ENCODE measurements at places on chromosomes 1 and 21. TPM values are rescaled to one million over a fixed set of nuclear protein-coding genes. Genes with fewer than 3 reads are reported as not detected.

DNA sequence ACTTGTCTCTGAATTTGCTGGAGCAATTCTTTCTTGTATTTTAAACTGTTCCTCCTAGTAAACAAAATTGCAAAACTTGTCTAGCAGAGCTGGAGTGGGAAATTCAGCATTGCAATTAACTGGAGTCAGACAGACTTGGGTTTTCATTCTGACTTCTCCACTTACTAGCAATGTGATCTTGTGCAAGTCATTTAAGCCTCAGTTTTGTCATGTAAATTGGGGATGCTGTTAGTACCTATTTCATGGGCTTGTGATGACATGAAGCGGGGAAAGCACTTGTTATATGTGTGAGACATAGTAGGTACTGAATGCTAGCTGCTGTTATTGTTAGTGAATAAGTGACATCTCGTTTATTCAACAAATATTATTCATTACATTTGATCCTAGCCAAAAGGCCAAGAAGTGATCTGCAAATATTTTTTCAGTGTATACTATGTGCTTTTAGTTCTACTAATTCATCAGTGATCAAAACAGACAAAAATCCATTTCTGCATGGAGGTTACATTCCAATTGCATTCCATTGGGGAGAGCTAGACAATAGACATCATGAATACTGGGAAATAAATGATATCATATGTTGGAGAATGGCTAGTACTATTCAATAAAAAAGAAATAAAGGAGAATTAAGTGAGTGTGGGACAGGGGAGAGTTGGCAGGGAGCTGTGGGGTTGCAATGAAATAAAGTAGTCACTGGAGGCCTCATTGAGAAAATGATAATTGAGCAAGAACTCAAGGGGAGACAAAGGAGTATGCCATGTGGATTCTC is 47.1 kb downstream of the CACHD1 start:
- no peak for DNase-seq

- DNase-seq, result no peak
These were observed 132.9 kb upstream of the ERG start for GRCh38 chr21:38631206-38631605.

- DNase-seq, result no peak
These were observed 170.0 kb downstream of the GRIK3 start for GRCh38 chr1:36864182-36864822.

- no peak for DNase-seq
These were observed 121.5 kb downstream of the XCL2 start for GRCh38 chr1:168422203-168422847.

GRCh38 chr1:41097105-41097504 is 75.6 kb upstream of the SLFNL1 start:
- no peak for DNase-seq

DNA sequence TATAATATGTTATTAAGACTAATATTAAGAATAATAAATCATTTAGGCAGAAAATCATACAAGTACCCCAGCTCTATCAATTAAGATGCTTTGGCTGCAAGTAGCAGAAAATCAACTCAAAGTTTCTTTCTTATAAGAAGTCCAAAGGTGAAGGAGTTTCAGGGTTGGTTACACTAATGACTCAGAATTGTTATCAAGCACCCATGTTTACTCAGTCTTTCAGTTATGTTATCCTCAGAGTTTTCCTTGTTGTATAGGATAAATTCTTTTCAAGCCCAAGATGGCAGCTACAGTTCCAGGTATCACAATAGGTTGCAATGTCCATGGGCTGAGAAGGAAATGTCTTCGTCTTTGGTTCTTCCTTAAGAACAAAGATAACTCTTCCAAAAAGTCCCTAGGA is 163.6 kb downstream of the TNFSF18 start:
- no peak for DNase-seq

- DNase-seq, result no peak
These were observed 332.2 kb upstream of the USP24 start for GRCh38 chr1:55547405-55547804.

DNA sequence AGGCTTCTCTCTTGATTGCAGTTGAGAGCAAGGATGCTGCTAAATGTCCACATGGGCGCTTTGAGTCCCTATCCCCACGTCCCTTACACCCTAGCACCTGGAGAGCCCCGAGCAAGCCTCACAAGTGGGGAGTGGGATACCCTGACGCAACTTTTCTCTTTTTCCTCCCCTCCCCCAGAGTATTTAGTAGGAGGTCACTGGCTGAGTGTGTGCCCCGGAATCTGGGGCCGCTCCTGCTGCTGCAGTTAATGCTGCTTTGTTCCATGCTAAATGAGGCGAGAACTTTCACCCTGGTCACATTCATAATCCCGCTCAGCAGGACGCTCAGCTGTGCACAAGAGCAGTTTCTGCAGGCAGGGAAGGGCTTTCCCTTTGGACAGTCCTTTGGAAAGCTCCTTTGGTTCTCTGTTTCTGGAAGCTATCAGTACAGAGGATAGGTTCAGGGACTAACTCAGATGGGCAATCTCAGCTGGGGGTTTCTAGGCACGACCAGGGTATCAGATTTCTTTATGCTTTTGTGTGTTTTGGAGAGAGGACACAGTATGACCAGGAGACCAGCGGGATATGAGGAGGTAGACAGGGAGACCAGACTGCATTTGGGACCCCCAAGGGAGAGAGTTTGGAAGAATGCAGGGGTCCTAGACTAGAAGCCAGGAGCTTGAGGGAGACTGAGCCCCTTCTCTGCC is 75.9 kb downstream of the NOS1AP start:
- no peak for DNase-seq

- DNase-seq, result peak; percentile 85
These were observed 7.9 kb upstream of the TNNT2 start for GRCh38 chr1:201385299-201385891.

DNA sequence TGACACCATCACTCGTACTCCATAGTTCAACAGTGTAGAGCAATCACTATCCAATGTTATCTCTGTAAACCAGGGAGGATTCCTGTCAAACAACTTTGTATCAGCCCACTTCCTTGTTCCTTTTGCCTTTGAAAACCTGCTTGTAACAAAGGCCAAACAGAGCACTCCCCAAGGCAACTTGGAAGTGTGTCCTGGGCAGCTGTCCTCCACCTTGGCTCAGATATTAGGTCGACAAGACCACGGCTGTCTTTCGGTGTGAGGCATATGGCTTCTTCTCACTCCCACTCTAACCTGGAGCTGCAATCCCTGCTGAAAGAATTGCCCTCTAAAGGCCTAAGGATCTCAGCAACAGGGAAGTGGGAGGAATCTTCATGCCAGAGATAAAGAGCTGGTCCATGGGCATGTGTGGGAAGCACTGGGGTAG is 66.7 kb downstream of the ITPKB start:
- no peak for DNase-seq

Gene TSPAN1
- 6.6 TPM for total RNA-seq

Gene CSDE1
- 268 TPM for total RNA-seq

Gene GUCA2A
- total RNA-seq, result 1.4 TPM
